ENCODE measurements at places on chromosomes 4 and X.
A peak's percentile ranks its signal among the peaks of the same experiment; 100 is the strongest.

- peak; percentile 69 for DNase-seq
These were observed 1.4 kb downstream of the STAG2 start for GRCh38 chrX:123962794-123963373.

GRCh38 chr4:42331914-42332368, 65.3 kb upstream of the SHISA3 start:
- DNase-seq = no peak

DNA sequence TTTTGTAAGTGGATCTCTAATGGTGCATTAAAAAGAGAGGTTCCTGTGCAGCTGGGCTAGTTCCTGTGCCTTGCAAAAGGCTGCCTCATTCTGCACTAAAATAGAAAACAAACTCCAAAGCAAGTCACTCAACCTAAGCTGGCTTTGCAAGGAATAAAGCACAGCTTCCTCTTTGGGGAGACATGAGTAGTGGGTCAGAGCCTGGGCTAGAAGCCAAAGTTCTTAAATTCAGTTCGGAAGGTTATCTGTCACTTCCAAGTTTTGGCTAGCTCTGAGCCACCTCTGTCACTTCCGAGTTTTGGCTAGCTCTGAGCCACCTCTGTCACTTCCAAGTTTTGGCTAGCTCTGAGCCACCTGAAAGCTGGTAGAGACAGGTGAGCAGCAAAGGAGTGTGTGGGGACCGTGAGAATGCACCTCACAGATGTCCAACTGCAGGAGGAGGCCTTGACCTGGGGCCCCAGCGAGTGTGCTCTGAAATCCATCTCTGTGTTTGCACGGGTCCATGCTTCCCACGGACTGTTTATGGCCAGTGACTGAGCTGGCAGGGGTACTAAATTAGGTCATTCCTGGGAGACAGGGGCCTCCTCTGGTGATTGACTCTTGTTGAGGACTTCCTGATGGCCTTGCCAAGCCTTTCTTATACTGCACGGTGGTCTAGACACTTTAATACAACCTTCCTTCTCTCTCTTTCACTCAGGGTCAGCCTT, 36.4 kb upstream of the MAMLD1 start:
- DNase-seq = no peak

- DNase-seq = no peak
These were observed 494.1 kb downstream of the CENPC start for GRCh38 chr4:67051000-67051789.

- no peak for DNase-seq
These were observed 1.4 kb downstream of the NSG1 start for GRCh38 chr4:4388311-4388790.

GRCh38 chr4:177356206-177356605, 46.5 kb downstream of the NEIL3 start:
- no peak for DNase-seq

- no peak for DNase-seq
These were observed 19.4 kb downstream of the AWAT2 start for GRCh38 chrX:70030301-70030767.

DNA sequence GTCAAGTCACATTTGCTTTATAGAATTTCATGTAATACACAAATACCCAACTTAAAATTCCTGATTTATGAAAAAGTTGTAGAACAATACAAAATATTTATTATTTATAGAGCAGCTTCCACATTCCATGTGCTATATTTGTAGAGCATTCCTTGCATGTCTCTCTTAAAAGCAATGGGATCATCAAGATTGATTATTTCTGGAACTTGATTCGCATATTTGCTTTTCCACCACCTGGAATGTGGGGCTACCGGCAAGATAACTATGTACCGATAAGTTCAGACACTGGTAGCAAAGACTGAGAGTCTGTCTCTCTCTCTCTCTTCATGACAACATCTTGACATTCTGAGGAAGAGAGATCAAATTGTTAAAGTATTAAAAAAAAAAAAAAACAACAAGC, 59.3 kb downstream of the MAPK10 start:
- no peak for DNase-seq

DNA sequence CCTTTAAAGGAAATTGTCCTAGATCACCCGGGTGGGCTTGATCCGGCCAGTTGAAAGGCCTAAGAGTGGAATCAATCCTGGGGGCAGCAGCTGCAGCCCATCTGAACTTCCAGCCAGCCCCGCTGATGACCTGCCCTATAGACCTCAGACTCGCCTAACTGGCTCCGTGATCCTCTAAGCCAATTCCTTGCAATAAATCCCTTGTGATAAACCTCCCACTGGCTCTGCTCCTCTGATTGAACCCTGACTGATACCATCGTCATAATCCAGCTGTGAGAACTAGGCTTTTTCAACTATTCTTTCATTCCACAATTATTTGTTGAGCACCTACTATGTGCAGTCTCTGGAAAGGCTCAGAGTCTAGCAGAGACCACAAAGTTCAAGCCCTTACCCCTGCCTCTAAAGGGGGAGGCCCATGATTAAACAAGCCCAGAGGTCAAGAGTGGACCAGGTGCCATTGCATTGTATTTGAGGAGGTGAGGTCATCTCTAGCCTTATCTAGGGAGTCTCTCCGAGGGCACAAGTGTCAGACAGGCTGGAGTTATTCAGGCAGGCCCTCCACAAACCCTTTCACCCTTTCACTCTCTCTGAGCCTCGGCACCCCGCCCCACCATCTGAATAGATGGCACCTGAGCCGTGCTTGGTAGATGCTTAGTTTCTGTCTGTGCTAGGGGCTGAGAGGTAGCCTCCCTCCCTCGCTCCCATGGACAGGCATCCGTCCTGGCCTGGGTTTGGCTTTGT, 20.5 kb upstream of the GPR78 start:
- DNase-seq = no peak

- no peak for DNase-seq
These were observed 1212.4 kb downstream of the PCDH18 start for GRCh38 chr4:136319789-136320464.

DNA sequence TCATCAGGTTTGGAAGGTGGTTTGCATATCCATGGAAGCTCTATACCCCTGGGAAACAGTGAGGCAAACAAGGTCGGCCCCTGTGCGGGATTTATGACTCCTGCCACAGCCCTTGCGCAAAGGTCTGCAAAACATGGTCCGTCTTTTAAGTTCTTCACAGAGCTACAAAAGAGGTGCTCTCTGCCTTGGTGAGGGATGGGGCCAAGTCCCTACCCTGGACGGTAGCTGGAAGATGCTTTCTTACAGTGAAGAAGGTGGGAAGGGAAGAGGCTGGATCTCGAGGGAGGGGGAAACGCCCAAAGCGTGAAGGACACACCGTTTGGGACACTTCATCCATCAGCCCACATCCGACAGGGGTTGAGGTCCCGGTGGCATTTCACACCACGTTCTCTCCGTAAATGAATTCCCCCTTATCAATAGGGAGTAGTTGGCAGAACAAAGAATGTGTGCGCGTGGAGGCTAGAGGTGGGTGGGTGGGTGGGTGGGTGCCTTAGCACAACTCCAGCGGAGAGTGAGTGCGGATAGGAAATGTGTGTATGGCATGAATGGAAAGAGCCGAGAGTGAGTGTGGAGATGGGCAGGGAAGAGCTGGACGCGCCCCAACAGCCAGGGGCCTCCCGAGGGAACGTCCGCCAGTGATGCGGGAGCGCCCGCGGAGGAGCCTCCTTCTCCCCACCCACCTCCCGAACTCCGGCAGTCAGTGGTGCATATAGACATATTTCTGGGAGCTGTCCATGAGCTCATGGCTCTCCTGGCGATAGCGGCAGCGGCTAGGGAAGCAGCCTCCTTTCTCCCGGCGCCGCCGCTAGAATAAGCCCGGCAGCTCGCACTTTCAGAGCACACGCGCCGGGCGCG, 68.3 kb downstream of the LARP7 start:
- DNase-seq = no peak

DNA sequence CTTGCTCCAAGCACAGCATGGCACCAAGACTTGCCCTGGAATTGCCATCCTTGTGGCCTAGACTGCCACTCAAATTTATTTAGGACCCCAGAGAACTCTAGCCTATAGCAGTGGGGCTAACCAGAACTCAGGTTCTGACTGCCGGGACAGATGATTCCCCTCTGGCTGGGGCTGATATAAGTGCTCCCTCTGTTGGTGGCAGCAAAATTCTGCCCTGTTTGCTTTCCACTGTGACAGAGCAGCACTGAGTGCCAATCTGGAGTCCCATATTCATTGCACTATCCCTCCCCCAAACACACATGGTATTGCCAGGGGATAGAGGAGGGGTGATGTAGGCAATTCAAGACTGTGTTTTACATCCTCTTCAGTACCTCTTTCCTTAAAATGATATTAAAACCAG, 1081.9 kb downstream of the FAT4 start:
- no peak for DNase-seq

- DNase-seq = no peak
These were observed 1.2 kb upstream of the LETM1 start for GRCh38 chr4:1856943-1857699.

DNA sequence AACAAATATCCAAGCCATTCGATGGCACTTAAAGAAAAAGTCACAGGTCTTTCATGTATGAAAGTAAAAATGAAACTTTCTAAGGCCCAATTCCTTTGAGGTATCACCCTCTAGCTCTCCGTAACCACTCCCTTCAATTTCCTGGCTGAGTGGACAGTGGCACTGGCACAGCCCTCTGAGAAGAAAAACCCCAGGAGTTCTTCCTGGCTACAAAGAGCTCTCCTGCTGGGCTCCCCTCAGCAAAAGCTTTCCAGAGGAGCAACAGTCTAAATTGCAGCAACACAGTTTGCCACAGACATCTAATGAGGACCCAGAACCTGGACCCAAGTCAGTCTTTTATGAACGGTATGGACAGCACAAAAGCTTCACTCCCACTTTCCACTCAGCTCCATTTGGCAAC, 71.8 kb downstream of the FUNDC1 start:
- DNase-seq = no peak

DNA sequence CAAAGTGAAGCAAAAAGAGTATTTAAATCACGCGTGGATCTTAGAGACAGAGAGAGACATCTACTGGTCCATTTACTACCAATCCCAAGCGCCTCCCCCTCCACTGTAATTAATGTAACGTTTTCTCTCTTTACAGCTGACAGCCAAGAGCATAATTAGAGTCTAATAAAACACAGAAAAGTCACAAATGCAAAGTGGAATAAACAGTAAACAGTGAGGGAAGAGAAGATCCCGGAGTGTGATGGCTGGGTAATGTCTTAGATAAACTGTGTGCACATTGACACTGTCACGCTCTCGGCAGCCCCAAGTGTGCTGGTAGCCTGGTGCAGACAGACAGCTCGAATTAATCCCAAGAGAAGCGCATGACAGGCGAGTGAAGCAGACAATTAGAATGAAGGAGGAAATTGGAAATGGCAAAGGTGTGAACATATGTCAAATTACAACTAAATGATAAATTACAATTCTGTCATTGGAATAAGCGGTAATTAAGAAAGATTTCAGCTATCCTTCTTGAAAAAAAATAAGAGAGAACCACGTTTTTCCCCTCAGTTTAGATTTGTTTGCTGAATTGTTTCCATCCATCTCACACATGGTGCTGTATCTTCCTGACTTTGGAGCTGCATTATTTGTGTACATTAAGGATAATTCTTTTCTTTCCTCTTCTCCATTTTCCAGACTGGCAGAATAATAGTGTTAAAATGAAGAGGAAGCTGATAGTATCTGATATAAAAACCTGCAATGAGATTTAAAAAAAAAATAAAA, 100.1 kb downstream of the CXXC4 start:
- DNase-seq = no peak

GRCh38 chr4:150255610-150256224, 177.5 kb downstream of the DCLK2 start:
- no peak for DNase-seq

GRCh38 chr4:137909529-137910309, 332.4 kb downstream of the SLC7A11 start:
- DNase-seq = no peak
